ENCODE measurements at places on chromosomes 16 and 17. TPM values are rescaled to one million over a fixed set of nuclear protein-coding genes. Genes with fewer than 3 reads are reported as not detected.

GRCh38 chr16:8203101-8203500, 387.2 kb downstream of the TMEM114 start:
- ATAC-seq = no peak

- no peak for ATAC-seq
Observed at GRCh38 chr17:68204736-68205135, 43.1 kb upstream of the AMZ2 start.

DNA sequence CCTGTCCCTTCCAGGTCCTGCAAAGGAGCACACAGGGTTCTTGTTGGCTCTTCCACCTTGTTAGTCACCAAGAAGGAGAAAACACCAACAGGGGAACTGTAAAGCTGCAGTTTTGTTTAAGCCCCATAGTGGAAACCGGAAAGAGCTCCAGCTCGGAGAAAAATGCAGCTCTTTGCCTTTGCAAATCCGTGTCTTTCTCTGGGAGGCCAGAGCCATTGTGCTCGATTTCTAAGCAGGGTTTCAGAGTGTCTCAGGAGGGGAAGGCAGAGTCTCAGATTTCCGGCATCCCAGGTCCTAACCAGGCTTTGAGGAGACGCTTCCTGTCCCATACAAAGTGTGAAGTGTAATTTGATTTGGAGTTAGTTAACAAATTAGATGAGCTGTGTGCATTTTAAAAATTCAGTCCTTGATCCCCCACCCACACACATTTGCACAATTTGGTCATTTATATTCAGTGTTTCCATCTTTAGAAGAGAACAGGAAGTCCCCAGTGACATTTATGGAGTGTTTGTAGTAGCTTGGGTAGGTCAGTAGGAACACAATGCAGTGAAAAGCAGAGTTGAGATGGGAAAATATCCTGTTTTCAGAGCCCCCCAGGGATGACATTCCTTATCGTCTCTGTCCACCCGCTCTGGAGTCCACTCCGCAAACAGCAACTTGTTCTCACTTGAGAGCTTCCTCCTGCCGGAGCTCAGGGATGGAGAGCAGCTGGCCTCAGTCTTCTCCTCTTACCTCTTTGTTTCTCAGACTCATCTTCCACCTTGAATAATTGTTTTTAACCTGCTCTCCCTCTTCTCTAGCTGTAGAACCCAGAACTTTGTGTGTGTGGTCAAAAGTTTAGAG, 331.9 kb downstream of the SEC14L1 start:
- ATAC-seq = no peak

DNA sequence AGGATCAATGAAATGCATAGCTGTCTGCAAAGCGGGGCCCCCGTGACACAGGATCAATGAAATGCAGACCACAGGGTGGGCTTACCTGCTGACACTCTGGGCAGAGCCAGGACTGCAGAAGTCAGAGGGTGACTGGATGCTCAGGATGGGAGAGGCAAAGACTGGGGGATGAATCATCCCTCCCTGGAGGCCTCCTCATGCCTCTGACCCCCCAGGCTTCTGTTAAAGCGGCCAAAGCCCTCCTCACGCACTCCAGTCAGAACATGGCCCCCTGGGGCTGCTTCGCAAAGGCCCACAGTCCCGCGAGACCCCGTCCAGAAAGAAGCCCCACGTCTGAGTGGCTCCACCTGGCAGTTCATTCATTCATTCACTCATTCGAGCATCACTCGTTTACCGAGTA, 38.4 kb upstream of the FOXF1 start:
- no peak for ATAC-seq

- no peak for ATAC-seq
Observed at GRCh38 chr17:80236911-80237310, 16.7 kb downstream of the SLC26A11 start.

DNA sequence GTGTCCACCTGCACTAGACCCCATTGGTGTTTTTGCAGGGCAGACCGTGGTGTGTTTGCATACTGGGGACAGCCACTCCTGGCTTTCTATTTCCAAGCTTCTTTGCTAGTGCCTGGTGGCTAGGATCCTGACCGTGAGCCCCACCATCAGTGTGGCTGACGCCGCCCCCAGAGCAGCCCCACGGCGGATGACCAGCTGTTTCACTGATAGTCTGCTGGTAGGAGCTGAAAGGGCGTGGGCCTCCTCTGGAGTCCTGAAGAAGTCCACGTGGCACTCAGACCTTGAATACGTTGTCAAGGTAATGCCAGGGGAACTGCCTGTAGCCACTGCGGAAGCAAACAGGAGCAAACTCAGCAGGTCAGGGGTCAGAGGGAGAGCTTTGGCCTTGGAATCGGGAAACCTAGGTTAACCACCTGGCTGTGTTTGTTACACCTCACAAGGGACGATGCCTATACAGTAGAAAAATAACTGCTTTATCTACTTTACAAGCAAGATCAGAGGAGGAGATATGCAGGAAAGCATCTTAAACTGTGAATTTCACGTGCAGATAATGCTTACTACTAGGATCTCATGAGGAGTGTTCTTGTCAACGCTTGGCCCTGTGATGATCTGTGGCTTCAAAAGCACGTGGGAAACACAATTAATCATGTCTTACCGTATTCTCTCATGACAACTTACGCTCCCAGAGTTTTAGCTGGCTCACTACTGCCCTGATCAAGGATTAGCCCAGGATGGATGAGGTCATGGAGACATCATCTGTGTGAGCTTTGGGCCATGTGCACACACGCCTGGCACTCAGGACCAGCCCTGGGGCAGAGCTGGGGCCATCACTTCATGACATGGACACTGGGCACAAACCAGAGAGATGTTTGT, 30.3 kb downstream of the ALDH3A2 start:
- peak; percentile 54 for ATAC-seq

DNA sequence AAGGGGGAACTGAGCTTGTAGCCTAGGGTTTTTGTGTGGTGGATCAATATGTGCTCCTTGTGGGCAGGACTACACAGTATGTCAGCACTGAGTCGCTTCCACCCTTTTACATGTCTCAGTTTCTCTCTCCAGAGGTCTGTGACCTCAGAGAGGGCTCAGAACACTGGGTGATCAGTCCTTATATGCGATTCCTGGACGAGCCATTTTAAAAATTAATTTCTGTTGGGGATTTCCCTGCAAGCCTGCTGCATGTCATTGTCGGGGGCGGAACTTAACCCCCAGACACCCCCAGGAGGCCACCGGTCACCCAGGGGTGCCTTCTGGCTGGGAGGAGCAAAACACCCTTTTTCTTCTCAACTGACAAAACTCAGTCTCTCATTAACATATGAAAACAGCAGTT, 14.1 kb downstream of the DHRS7B start:
- ATAC-seq = no peak

DNA sequence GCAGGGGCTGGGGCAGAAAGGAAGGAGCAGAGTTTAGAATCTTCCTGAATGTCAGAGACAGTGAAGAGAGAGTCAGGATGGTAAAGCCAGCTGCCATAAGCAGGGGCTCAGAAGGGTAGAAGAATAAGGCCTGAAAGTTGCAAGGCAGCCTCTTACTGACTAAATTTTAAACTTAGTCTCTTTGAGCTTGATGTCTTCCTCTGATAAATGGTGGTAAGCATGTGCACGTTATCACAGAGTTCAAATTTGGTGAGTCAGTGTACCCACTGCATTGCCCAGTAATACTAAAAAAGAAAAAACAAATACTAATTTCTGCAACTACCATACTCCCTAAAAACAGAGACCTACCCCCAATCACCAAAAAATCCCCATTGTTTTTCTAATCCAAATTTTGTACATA, 45.2 kb downstream of the SIAH1 start:
- ATAC-seq = no peak

DNA sequence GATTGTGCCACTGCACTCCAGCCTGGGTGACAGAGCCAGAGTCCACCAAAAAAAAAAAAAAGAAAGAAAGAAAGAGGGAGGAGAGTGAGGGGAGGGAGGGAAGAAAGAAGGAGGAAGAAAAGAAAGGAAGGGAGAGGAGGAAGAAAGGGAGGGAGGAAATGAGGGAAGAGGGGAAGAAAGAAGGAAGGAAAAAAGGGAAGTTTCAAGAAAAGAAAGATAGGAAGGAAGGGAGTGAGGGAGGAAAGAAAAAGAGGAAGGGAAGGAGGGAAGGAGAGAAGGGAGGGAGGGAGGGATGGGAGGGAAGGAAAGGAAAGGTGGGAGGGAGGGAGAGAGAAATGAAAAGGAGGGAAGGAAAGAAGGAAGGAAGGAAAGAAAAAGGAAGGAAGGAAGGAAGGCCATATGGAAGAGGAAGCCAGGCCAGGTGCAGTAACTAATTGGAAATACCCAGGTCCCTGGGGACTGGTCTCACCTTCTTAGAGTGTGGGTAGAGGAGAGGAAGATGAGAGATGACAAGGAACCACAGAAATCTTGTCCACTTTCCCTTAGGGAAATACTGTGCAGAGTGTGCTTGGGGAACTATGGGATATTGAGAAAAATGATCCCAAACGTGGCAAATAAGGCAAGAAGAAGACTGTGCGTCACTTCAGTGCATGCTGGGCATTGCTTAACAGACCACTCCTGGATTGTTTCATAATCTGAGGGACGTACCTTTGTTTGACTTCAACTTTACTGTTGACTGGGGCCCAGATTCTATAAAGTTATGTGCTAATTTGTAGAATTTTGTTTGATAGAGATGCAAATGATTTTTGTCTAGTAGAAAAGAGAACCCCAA, 15.1 kb upstream of the CSNK2A2 start:
- no peak for ATAC-seq

GRCh38 chr16:7313170-7313569, 19.5 kb upstream of the RBFOX1 start:
- no peak for ATAC-seq

- no peak for ATAC-seq
Observed at GRCh38 chr16:2822158-2822495, 5.1 kb downstream of the PRSS21 start.

The PRR29 gene
- 0.75 TPM for total RNA-seq

The LLGL1 gene
- total RNA-seq = 21.9 TPM

The MT1M gene
- total RNA-seq = 0.50 TPM

The TMEM106A gene
- 0.41 TPM for total RNA-seq
